Stimulated activated naive CD8-positive, alpha-beta T cell treated with anti-CD3 and anti-CD28 coated beads, Interleukin-15, amount 100 ng/mL, for 72 hours (primary cell): ENCODE measurements at places on chromosomes 4 and X.

DNA sequence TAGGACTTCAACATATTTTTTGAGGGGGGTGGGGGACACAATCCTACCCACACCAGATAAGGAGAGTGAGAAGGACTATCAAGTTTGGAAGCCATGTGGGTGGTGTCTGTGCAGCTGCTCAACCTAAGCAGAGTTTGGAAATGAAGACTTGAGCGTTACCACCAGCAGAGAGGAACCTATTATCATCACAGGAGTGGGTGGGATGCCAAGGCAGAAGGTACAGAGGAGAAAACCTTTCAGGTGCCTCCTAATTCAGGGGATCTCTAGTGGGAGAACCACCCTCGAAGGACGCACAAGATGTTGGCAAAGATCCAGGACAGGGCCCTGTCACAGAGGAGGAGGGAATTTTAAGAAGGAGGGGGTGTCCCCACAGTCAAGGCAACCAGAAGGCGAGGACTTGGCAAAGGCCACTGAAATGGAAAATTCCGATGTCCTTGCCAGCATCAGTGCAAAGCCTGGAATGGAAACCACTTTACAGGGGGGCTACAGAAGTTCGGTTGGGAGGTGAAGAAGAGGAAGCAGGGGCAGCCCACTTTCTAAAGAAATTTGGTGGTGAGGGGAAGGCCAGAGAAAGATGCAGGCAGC is 8.4 kb upstream of the GPM6B start:
- DNase-seq, result no peak

DNA sequence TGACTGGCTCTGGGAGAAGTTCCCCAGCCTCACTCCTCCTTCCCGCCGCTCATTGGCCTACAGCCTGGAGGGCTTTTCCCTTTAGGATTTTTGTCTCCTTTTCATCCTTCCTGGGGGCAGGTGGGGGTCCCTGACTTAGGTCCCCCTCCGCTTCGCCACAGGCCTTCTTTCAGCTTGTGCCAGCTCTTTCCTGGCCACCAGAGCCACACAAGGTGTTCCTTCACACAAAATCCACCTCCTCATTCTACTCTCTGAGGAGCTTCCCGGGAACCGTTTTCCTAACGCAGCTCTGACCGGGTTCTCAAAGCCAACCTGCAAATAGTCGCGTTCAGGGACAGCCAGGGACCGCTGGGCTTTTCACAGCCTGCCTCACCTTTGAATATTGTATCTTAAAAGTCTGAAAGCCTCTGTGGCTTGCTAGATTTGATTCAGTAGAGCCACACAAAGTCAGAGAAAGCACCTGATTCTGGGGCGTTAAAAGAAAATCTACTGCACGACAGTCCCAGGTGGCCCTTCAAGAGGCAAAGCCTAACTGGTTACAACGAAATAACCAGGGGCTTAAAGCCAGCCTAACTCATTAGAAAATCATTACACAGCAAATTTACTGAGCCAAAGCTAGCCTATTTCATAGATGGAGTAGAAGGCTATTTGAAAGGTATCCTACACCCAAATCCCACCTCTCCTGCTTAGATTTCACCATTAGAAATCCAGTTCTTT is 731 bp upstream of the GPC3 start:
- no peak for DNase-seq

DNA sequence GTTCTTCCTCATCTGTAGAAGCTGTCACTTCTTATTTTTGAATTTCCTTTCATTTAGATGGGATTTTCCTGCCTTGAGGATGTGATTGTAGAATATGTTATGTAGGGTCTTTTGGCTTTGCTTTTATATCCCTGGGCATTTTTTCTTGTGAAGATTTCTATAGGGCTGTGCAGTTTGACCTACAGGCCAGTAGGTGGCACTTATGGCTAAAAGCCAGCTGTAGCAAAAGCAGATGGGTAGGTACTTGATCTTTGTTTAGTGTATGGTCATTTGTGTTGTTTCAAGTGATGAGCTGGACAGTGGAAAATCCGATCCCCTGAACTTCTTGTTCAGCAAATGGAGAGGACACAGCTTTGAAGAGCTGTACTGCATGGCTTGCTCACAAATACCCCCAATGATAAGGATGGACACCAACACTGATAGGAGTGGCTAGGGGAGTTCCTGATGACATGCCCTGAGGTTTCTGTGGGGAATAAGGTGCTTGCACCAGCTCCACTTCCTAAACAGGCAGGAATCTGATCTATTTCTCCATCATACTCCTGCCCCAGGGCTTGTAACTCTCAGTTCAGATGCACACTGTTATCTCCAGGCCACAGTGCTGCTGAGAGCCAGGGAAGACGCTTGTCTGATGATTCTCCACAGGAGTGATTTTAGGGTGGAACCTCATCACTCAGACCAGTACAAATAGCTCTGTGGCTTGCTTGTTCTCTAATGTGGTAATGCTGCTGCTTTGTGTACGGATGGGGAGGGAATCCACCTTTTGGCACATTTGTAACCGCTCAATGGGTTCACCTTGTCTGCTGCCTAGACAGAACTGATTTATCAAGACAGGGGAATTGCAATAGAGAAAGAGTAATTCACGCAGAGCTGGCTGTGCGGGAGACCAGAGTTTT is 417.1 kb upstream of the MAGEB16 start:
- no peak for DNase-seq

GRCh38 chr4:169975838-169976796 is 50.1 kb downstream of the MFAP3L start:
- no peak for DNase-seq

- no peak for DNase-seq
Observed at GRCh38 chr4:108567831-108568230, 52.5 kb upstream of the RPL34 start.

- no peak for DNase-seq
Observed at GRCh38 chr4:84325625-84326024, 173.5 kb downstream of the NKX6-1 start.

GRCh38 chr4:150021483-150021882 is 56.8 kb upstream of the DCLK2 start:
- DNase-seq, result no peak

GRCh38 chr4:141346144-141346543 is 125.4 kb downstream of the ZNF330 start:
- no peak for DNase-seq

- no peak for DNase-seq
Observed at GRCh38 chrX:53190363-53190960, 34.5 kb downstream of the KDM5C start.

- no peak for DNase-seq
Observed at GRCh38 chr4:130163701-130164100, 1067.7 kb downstream of the C4orf33 start.

GRCh38 chr4:127203562-127204200 is 429.1 kb upstream of the INTU start:
- no peak for DNase-seq

DNA sequence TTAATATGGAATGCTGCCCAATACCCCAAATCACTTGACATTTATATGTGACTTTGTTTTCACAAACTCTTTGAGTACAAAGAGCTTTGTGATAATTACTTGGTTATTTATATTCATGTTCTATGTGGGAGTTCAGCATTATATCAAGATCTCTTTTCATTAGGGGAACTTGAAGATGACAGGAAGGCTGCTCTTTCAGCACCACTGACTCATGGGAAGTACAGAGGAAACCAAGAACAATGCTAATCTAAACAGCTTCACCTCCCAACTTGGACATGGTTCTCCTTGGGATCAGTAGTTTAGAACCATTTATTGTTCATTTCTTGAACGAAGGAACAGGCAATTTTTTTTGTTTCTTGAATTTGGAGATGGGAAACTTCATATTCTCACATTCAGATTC is 184.0 kb upstream of the AFF2 start:
- DNase-seq, result no peak

GRCh38 chr4:128130621-128131020 is 69.5 kb downstream of the LARP1B start:
- DNase-seq, result no peak

- no peak for DNase-seq
Observed at GRCh38 chrX:23341452-23341851, 6.8 kb downstream of the PTCHD1 start.

- DNase-seq, result no peak
Observed at GRCh38 chr4:55337944-55338343, 8.1 kb upstream of the SRD5A3 start.

- DNase-seq, result no peak
Observed at GRCh38 chr4:69360271-69360670, 80.0 kb downstream of the UGT2B28 start.

DNA sequence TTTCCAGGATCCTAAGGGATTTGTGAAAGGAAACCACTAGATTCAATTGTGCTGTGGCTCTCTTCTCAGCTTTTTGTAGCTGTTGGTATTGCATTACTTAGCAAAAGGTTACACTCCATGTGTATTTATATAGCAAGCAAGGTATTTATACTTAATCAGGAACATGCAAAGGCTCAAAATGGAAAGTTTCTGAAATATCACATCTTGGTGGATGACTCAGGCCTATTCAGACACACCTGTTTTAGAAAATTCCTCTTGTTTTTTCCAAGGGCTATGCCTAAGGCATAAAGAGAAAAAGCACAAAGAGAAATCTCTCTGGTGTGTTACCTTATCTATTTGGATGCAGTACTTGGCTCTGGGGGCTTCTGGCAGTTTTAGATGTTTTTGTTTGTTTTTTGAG is 144.4 kb upstream of the GALNT7 start:
- no peak for DNase-seq

- no peak for DNase-seq
Observed at GRCh38 chr4:125833-126232, 1.5 kb downstream of the ZNF718 start.

- no peak for DNase-seq
Observed at GRCh38 chr4:46441136-46441859, 51.4 kb upstream of the GABRA2 start.

DNA sequence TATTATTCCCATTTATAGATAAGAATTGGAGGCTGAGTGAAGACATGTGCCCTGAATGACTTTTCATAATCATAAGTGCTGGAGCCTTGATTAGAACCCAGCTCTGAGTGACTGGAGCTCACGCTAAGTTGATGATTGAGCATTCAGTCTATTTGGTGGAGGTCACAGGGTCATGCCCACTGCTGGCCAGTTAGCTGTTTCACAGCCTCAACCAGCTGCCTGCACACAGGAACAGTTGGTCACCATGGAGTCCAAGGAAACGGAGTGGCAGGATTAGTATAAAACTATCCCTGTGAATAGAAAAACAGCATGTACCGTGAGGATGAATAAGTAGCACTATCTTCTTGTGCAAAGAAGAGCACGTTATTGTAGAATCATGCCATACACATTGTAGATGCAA is 1.0 kb upstream of the C4orf54 start:
- no peak for DNase-seq

- no peak for DNase-seq
Observed at GRCh38 chrX:125204681-125205132, 115.0 kb upstream of the TEX13C start.

GRCh38 chrX:71604141-71604540 is 14.2 kb downstream of the CXCR3 start:
- DNase-seq, result no peak

DNA sequence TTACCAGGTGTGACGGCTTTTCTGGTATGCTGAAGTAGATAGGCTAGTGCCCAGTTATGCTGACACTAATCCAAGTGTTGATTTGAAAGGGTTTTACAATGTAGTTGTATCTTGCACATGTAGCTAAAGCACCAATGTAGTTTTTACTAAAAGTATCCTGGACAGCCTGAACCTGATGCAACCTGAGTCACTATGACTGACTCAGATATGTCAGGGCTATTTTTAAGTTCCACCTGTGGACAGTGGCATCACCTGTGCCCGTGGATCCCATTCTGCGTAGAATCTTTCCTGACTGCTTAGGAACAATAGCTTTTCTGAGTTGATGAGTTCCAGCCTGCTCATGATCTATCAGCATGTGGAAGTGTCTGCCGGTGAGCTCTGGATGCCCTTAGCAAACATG is 58.1 kb downstream of the CCNG2 start:
- DNase-seq, result no peak

DNA sequence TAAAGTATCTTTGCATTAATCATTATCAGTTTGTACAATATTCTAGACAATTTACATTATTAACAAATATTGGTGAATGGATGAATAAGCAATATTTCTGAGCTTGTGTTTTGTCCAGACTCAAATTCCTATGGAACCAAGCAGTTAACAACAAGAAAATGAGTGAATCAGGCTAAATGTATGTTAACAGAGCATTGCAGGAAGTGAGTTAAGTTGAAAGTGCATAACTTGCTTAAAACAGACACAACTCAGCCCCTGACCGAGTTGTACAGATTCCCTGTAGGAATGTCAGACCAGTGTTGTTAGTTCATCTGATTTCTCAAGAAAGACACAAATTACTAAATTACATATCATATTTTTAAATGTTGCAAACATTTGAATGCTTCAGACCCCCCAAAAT is 23.7 kb upstream of the CSN1S1 start:
- no peak for DNase-seq

GRCh38 chr4:150743564-150744342 is 161.8 kb downstream of the MAB21L2 start:
- no peak for DNase-seq

DNA sequence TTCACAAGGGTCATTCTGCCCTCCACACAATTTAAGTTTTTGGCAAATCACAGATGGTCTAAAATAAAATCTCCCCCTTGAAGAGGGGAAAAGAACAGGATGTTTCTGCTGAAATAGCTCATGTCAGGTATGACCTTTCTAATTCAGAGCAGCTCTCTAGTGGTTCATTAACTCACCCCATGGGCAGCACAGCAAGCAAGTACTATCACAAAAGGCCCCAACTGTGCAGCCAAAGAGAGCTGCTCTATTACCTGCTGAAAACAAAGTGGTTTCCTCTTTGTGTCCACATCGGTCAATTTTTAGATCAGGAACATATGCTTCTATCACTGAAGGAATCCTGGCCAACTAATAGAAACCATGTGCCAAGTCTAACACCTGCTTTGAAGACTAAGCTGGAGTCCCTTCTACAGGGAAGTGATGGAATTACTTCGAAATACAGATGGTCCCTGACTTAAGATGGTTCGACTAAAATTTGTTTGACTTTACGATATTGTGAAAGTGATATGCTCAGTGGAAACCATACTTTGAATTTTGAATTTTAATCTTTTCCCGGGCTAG is 164.3 kb downstream of the ENOX2 start:
- no peak for DNase-seq

- DNase-seq, result no peak
Observed at GRCh38 chr4:179631321-179631720, 2189.1 kb upstream of the AGA start.

- no peak for DNase-seq
Observed at GRCh38 chr4:103720661-103721060, 876 bp upstream of the TACR3 start.

DNA sequence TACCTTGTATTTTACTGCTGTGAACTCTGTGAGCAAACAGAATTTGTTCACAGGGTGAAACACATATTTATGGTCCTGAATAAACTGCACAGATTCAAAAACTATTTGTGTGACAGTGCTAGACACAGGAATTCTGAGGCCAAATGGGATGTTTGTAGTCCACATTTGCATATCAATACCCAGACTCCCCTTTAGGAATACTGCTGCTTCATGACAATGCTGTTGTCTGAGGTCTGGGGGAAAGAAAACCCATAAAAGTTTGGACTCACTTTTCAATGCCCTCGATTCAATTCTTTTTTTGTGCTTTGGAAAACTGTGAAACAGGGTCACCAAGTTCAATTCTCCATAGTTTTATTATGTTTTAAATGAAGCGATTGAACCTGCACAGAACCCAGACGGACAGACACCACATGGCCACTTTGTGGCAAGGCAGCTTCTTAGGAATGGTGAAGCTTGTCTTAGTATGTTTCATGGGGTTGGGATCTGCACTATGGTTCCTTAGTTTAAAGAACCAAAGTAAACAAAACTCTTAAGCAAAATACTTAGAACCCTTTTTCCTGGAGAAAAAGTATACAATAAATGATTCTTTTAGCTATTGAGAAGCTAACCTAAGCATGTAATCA is 92.3 kb upstream of the MAD2L1 start:
- DNase-seq, result no peak
